ENCODE measurements at places on chromosomes 2 and 18.

DNA sequence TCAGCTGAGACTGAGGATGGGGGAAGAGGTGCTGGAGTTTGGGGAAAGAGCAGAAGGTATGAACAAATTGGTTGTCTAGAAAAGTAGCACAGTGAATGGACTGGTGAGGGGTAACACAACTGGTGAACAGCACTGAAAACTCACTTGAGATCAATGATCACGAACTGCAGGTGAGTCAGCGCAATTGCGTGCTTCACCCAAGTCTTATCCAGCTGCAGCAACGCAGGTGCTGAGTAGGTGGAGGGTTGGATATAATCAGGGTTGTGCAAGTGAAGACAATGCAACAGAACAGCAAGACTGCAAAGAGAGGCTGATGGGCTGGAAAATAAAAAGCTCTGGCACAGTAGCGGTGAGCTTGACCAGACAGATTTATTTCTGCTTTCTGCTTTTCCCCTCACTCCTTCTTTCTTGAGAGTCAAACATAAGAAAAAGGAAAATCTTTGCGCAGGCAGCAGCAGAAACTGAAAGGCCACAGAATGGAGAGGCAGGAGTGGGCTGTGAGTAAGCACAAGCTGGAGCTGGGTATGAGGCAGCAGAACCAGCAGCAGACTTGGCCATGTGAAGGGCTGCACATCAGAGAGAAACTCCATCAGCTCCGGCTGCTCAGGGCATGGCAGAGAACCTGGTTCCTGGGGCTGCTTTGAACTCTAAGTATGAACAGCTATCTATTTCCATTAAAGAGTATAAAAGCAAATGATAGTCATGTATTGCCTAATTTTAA is 99.4 kb upstream of the ARL5A start:
- no peak for DNase-seq

DNA sequence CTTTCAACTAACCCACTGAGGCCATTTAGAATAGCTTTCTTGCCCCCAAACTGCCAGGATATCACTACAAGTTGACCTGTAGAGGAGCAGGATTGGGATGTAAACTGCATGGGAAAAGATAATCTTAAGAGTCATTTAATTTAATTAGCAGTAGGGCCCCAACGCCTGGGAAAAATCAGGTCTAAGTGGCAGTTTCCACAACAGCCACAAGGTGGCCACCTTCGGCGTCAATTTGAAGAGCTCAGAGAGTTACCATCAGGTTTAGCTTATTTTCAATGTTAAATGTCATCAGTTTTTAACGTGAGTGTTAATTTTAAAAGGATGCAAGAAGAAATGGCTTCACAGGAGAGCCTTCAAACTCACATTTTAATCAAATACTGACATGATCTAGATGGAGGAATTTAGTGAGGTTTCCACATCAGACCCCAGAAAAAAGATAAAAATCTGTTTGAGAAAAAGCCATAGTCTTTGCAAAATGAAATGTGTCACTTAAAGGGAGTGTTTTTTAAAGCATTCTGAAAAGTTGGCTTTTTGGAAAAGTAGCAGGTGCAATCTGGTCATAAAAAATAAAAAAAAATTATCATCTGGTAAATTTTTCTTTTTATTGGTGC is 77.3 kb upstream of the UPP2 start:
- DNase-seq = peak; percentile 56

DNA sequence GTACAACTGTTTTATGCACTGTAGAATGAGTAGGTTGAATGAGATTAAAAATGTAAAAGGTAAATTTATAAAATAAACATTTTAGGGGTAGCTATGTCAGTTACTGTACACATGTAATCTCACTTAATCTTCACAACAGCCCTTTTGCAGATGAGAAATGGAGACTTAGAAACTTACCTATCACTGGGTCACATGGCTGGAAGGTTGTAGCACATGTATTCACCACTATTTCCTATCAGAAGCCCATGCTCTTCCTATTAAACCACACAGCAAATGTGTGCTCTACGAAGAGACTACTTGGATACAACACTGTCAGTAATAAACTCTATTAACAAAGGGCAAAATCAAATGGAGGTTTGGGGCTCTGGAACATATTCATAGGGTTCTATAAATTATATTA is 60.5 kb downstream of the VWC2L start:
- DNase-seq = no peak

DNA sequence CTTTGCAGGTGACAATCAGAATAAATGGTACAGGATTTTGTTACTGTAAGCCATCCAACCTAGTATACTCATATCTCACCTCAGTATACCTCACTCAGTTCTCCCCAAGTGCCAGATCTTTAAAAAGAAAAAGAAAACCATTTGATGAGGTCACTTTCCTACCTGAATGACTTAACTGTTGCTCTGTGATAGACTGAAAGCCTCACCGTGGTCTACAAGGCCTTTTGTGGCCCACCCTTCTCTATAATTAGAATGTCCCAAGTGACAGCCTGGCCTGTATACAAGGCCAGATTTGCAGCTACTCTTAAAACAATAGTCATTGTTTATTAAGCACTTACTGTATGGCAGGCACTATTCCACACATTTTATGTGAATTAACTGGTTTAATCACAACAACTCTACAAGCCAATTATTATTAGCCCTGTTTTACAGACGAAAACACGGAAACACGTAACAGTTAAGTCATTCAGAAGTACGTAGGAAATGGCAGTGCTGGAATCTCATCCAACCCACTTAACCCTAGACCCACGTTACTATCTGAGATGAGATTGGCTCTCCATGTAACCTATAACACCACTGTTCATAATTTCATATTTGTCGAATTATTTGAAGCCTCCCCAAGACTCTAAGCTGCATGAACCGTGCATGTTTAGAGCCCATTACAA is 28.3 kb downstream of the PKP4 start:
- no peak for DNase-seq

DNA sequence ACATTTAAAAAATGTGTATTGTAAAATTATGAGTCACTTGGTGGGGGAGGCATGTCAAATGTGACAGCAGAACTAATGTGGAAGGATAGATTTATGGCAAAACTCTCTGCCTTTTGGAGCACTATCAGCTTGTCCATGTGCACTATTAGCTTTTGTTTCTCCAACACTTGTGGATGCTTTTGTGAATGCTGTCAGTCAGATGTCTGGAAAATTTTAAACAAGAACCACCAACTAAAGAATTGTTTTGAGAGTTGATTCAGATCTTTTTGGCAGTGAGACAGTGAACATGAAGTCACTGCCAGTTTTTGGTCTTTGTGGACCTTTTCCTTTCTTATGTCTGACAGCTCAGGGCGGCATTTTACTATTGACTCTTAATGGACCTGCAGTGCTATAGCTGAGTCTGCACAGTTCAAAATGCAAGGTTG is 72.4 kb downstream of the KIAA1328 start:
- no peak for DNase-seq

GRCh38 chr18:57798713-57799373 is 4.3 kb downstream of the ATP8B1 start:
- no peak for DNase-seq

DNA sequence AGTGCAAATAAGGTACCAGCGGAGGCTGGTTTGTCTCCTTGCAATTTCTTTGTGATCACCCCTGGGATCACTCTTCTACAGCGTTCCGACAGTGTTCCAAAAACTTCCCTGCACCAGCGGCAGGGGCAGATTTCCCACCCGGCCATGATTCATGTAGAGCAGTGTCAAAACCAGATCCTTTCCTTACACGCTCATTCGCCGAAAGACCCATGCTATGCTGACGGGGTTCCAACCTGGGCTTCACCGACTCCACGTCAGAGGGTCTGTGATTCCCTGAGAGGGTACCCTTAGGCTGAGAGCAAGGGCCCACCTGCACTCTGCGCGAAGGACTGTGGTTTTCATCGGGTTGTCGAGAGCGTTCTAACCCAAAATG is 423 bp upstream of the TTC27 start:
- peak; percentile 10 for DNase-seq

GRCh38 chr2:182548031-182548950 is 121.5 kb upstream of the PDE1A start:
- no peak for DNase-seq

GRCh38 chr18:49856496-49856895 is 43.2 kb upstream of the ACAA2 start:
- no peak for DNase-seq

DNA sequence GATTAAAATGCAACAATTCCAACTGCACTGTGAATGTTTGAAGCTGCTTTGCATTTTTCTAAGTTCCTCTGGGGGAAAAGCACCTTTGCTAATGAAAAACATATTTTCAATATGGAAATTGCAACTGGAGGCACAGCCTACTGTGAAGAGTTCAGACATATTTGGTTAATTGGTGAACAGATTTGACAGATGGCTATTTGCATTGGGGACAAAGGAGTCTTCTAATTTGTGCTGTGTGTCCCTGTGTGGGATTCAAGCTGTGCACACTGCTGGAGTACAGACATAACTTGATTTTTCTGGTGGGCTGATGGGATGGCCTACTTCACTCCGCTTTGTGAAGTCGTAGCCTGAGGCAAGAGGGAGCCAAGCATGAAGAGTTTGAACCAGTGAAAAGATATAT is 40.7 kb upstream of the ARHGAP25 start:
- DNase-seq = no peak
